ENCODE measurements at places on chromosomes 16 and 17.
A peak's percentile ranks its signal among the peaks of the same experiment; 100 is the strongest.

DNA sequence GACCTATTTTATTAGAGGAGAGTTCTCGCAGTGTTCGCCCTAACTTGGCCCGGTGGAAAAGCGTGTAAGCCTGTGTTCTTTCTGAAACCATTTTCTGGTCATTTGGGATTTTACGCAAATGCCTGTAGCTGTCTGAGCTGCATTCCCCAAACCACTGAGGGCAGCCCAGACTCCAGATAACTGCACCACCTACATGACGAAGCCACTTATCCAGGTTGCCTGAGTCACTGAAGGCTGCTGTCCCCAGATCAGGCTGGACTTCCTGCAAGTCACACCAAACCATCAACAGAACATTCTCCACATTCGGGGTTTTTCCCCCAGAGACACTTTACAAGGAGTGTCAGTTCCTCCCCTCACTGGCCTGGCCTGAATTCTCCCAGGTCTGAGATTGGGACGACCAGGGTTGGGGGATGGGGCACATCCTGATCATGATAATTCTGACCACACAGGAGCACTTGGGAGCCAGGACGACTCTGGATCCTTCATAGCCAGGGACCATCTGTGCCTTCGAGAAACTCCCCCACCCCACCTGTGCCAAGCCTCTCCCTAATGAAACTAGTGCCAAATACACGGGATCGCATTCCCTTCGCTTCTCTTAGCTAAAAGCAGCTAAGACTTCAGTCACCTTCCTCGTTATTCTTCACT is 2.3 kb downstream of the RPRML start:
- no peak for DNase-seq

- no peak for DNase-seq
Measured at GRCh38 chr16:17836868-17837602, 366.3 kb upstream of the XYLT1 start.

DNA sequence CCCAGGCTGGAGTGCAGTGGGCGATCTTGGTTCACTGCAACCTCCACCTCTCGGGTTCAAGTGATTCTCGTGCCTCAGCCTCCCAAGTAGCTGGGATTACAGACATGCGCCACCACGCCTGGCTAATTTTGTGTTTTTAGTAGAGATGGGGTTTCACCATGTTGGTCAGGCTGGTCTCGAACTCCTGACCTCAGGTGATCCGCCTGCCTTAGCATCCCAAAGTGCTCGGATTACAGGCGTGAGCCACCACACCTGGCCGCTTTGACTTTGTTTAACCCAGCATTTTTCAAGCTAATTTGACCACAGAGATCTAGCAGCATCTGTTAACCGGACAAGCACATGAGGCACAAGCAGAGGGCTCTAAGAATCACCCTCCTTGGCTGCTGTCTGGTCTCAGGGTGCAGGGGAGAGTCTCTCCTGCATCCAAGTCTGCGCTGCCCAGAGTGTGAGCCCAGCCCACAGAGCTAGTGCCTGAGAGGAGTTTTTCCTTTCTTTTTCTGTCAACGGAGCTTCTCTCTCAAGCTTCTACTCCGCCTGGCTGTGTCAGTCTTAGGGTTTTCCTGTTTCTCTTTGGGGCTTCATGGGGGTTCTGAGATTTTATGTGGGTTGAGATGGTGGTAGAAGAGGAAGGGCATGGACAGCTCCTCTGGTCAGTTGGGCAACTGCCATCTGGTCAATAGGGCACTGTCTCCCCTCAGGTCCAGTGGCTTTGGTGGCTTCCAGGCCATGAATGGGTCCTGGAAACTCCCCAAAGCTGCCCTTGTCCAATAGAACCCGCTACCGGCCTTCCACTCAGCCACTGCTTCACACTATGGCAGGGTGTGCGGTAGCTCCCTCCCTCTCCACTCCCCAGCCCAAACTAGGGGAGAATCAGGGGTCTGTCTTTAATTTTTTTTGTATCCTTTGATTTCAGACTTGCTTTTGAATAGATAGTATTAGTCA is 59.6 kb downstream of the TNFRSF13B start:
- DNase-seq = no peak

- no peak for DNase-seq
Measured at GRCh38 chr17:59652119-59652518, 32.4 kb downstream of the CLTC start.

- DNase-seq = no peak
Measured at GRCh38 chr17:67392111-67392510, 15.0 kb downstream of the PITPNC1 start.

DNA sequence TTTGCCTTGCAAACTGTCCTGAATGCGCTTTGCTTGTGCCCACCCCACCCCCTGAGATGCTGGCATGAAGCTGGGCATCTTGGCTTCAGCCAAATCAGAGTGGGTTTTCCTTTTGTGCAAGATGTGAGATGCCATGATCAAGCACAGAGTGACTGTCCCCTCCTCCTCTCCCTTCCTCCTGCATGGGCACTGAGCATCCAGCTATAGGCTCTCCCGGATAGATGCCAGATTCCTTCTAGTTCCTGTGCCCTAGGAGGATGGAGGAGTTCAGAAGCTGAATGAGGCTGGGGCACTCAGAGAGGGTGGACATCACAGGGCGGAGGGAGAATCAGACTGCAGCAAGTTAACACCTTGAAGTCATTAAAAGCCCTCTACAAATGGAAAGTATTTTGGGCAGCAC is 384.1 kb upstream of the CCL2 start:
- DNase-seq = no peak

DNA sequence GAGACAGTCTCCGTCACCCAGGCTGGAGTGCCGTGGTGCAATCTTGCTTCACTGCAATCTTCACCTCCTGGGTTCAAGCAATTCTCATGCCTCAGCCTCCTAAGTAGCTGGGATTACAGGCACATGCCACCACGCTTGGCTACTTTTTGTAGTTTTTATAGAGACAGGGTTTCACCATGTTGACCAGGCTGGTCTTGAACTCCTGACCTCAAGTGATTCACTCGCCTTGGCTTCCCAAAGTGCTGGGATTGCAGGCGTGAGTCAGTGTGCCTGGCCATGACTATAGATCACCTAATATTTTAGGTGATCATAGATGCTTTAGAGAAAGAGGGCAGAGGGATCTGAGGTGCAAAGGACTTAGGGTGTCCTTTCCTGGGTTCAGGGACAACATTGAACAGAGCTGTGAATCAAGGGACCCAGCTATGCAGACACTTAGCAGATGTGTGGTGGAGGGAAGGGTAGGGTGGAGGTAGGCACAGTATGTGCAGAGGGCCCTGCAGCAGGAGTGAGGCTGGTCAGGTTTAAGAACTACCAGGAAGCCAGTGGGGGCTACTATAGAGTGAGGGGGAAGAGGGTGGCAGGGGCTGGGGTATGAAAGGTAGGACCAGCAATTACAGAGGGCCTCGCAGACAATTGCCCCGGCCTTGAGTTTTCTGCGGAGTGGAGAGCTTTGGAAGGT is 116.5 kb downstream of the CMIP start:
- no peak for DNase-seq

- DNase-seq = no peak
Measured at GRCh38 chr17:60351012-60351695, 40.8 kb downstream of the USP32 start.

DNA sequence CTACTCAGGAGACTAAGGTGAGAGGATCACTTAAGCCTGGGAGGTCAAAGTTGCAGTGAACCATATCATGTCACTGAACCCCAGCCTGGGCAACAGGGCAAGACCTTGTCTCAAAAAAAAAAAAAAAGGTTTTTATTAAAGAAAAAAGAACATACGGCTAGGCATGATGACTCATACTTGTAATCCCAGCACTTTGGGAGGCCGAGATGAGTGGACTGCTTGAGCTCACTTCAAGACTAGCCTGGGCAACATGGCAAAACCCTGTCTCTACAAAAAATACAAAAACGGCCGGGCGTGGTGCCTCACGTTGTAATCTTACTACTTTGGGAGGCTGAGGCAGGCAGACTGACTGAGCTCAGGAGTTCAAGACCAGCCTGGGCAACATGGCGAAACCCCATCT is 38.4 kb downstream of the RANBP10 start:
- no peak for DNase-seq

DNA sequence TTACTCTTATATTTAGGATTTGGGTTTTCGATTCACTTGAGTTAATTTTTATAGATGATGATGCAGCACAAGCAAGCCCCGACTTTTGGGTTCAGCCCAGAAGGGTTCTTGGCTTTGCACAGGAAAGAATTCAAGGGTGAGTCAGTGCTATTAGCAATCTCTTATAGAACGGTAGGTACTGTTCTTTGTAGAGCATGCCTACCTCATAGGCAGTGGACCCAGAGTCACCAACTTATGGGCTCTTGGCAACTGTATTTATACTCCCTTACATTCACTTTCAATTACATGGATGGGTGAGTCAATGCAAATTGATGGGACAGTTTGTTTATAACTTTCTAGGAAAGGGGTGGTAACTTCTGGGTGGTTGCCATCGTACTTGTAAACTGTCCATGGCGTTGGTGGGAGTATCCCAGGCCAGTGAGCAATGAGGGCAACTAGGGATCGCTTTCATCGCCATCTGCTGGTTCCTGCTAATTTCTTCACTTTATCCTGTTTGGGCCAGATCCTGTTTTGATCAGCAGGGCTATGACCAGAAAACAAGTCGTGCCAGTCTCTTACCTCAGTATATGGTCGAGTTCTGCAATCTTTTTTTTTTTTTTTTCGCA is 362.6 kb downstream of the CNTNAP4 start:
- no peak for DNase-seq

GRCh38 chr16:75745823-75746222 is 19.5 kb upstream of the CPHXL start:
- no peak for DNase-seq

- DNase-seq = peak; percentile 70
Measured at GRCh38 chr17:81821603-81822311, 11.3 kb downstream of the MCRIP1 start.

- no peak for DNase-seq
Measured at GRCh38 chr17:37106049-37106448, 157.3 kb downstream of the AATF start.

- DNase-seq = no peak
Measured at GRCh38 chr16:88367560-88367959, 15.2 kb upstream of the ZNF469 start.

- DNase-seq = no peak
Measured at GRCh38 chr16:66580605-66581209, 1.4 kb downstream of the CMTM2 start.

DNA sequence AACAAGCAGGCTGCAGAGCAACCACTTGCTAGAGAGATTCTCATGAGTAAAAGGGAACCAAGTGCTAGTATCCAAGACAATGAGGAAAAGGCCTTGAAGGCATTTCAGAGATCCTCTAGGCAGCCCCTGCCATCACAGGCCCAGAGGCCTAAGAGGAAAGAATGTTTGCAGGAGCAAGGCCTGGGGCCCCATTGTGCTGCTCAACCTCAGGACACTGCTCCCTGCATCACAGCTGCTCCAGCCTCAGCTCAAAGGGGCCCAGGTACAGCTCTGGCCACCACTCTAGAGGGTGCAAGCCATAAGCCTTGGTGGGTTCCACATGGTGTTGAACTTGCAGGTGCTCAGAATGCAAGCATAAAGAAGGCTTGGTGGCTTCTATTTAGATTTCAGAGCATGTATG is 243.0 kb upstream of the RPL38 start:
- DNase-seq = no peak

DNA sequence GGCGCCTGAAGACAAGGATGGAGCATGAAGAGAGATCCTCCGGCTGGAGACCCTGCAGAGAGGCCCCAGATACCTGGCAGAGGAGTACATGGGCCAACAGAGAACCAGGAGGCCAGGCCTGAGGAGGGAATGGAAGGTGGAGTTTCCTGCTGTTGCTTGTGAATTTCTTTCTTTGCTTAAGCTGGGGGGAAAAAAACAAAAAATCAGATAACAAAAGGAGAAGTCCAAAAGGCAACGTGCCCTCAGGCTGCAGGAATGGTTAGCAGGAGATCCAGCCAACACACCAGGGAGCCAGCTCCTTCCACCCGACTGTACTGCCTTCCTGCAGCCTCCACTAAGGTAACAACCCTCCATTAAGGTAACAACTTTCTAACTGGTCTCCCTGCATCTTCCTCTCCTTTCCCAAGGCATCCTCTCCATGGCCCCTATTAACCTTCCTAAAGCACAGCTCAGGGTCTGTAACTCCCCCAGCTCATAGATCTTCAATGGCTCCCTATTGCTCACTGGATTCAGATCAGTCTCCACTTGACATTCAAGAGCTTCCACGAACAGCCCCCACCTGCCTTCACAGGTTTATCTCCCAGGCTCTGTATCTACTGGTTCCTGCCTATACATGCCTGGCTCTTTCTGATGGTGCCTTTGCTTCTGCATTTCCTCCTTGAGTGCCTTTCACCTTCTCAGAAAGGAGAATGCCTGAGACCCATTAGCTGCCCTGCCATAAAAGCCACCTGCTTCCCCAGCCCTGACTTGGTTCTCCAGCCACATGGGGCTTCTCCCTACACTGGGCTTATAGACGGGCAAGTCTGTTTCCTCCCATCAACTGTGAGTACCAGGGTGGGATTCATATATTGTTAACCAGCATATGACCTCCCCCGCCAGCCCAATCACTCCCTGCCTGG is 725 bp upstream of the ARL5C start:
- no peak for DNase-seq

GRCh38 chr16:66273644-66274334 is 92.7 kb upstream of the CDH5 start:
- DNase-seq = no peak

DNA sequence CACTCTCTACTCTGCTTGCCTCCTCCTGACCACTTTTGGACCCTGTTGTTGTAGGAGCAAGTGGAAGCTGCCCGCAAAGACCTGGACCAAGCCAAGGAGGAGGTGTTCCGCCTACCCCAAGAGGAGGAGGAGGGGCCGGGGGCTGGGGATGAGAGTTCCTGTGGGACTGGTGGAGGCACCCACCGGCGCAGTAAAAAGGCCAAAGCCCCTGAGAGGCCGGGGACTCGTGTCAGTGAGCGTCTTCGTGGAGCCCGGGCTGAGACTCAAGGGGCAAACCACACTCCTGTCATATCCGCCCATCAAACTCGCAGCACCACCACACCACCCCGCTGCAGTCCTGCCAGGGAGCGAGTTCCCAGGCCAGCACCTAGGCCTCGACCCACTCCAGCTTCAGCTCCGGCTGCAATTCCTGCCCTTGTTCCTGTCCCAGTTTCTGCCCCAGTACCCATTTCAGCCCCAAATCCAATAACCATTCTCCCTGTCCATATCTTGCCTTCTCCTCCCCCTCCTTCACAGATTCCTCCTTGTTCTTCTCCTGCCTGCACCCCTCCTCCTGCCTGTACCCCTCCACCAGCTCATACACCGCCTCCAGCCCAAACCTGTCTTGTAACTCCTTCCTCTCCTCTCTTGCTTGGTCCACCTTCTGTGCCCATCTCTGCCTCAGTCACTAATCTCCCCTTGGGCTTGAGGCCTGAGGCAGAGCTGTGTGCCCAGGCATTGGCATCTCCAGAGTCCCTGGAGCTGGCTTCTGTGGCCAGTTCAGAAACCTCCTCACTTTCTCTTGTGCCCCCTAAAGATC is 11.0 kb upstream of the PHKG2 start:
- DNase-seq = no peak

- peak; percentile 56 for DNase-seq
Measured at GRCh38 chr17:82668631-82669099, 20.4 kb upstream of the WDR45B start.

- DNase-seq = no peak
Measured at GRCh38 chr16:58488531-58488930, 11.4 kb upstream of the NDRG4 start.

DNA sequence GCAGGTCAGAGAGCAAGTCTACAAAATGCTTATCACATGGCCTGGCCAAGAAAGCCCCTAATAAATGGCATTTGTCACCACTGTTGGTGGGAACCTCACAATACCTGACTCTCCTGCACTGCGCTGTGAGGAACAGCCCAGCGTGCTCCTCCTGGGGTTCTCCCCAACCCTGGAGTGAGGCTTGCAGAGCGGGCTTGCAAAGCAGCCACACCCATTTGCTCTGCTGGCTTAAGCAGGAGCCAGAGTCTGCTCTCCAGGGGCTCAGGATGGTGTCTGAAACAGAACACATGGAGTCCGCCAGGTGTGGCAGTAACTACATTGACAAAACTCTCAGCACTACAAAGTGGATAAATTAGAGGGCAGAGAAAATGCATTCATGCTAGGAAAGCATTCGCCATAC is 331.0 kb upstream of the CCL2 start:
- no peak for DNase-seq
